DMS53 (cell line): ENCODE measurements at places on chromosomes 13 and 19.

DNA sequence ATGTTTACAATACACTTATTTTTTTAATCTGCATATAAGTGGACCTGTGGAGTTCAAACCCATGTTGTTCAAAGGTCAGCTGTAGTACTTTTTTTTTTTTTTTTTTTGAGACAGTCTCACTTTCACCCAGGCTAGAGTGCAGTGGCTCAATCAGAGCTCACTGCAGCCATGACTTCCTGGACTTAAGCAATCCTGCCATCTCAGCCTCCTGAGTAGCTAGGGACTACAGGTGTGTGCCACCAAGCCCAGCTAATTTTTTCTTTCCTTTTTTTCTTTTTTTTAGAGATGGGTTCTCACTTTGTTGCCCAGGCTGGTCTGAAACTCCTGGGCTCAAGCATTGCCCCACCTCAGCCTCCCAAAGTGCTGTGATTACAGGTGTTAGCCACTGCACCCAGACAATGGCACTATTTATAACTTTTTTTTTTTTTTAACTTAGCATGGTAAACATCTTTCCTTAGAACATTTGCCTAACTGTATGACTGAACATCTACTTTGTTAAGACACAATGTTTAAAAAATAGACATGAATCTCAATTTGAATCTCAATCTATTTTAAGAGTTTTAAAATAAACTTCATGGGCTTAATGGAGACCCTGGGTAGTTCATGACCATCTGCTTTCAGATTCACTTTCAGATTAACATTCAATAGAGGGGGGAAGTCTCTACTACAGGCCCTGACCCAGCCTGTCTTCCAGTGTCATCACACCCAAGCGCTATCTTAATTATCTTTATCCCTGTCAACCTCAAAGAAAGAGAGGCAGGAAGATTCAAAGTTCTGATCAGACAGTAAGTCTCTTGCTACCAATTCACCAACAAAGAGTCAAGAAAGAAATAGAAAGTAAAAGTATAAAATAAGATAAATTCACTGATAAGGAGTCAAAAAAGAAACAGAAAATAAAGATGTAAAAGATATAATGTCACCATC, 97.7 kb upstream of the DOCK9 start:
- DNase-seq, result no peak

DNA sequence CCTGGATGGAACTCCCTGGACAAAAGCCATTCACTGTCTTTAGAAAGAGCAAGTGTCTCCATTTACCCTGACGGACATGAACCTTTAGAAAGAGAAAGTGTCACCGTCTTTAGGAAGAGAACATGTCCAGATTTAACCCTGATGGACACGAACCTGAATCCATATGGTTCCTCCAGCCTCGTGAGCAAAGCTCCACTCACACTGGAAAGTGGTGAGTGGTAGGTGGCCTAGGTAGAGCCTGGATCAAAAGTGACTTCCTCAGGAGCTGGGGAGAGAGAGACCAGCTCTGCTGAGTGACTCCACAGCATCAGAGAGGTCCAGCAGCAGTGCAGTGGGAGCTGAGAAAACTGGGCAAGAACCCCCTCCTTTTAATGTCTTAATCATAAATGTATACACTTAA, 59.8 kb upstream of the IRS2 start:
- DNase-seq, result no peak

GRCh38 chr13:38519229-38519911, 167.5 kb upstream of the FREM2 start:
- DNase-seq, result peak; percentile 5

DNA sequence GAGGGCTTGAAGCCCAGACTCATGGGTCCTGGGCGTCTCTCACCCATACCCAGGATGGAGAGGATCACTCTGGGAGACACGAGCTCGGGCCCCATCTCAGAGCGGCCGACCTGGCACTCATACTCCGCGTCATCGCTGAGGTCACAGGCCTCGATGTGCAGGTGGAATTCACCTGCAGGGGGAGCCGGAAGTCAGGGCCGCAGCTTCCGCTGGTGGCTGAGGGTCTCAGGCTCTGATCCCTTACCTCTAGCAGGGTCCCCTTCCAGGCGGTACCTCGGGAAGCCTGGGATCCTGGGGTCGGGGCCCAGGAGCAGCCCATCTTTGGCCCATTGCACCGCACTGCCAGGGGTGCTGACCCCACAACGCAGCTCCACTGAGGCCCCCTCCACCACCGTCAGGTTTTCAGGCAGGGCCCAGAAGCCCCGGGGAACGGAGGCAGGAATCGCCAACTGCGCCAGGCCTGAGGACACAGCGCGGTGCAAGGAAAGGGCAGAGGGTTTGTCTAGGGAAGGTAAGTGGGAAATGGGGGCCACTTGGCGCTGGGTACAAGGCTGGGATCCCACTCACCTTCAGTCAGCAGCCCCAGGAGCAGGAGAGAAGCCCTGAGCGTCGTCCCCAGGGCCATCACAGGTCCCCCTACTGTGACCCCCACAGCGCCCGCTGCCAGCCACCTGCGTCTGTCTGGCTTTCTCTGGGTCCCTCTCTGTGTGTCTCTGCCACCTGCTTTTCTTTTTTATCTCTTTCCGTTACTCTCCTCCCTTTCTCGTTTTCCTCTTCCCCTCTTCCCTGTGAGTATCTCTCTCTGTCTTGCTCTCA, 883 bp downstream of the NPHS1 start:
- peak; percentile 53 for DNase-seq

DNA sequence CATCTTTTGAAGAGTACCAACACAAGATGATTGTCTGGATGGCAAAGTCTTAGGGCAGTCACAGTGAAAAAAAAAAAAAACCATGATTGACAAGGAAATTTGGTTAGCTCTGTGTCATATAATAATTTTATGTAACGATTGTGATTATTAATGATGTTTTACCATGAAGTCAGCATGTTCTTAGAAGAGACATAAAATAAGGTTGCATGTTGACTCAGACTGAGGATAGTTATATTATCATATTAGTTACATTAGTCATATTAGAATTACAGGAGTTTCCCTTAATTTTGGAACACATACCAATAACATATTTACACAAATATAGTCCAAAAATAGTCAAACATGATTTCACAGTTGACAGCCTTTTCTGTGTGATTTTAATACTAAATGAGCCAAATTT, 5.7 kb downstream of the ZNF431 start:
- DNase-seq, result no peak

GRCh38 chr19:19737559-19738332, 4.8 kb upstream of the ZNF14 start:
- no peak for DNase-seq

- DNase-seq, result no peak
Observed at GRCh38 chr19:51140441-51140840, 1.7 kb upstream of the SIGLEC7 start.

DNA sequence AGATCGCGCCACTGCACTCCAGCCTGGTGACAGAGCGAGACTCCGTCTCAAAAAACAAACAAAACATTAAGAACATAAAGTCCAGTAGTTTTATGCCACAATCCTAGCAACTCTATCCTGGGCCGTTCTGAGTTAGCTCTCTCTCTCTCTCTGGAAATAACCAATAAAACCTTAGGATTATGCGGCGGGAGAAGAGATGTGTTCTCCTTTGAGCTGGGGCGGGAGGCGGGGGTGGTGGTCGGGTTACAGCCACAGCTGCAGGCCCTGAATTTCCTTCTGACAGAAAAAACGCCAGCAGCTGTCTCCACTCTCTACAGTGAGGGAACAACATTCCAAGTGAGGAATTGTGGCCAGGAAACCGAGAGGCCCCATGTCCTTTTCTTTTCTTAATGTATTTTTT, 9.1 kb upstream of the PNMA8A start:
- no peak for DNase-seq

GRCh38 chr13:48741377-48741776, 87.6 kb downstream of the CYSLTR2 start:
- no peak for DNase-seq

- no peak for DNase-seq
Observed at GRCh38 chr19:39316627-39317321, 3.9 kb downstream of the LRFN1 start.

- DNase-seq, result peak; percentile 91
Observed at GRCh38 chr19:55447421-55448174, 4.5 kb upstream of the SHISA7 start.

- no peak for DNase-seq
Observed at GRCh38 chr19:29819986-29820385, 8.2 kb downstream of the CCNE1 start.

DNA sequence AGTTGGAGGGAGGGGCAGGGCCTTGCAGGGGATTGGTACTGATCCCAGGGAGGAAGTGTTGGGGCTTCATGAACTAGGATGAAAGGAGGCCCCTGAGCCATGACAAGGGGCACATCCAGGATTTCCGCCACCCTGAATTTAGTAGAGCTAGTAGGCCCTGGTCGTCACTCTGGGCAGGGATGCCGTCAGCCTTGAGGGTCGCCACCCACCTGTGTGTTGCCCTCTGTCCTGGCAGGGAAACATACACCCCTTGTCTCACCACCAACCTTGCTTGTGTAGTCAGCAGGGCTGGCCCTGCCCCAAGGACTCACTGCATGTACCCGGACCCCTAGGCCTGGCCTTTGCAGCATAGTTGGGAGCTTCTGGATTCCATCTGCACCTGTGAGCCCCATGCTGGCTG, 9.4 kb upstream of the QTRT1 start:
- no peak for DNase-seq

GRCh38 chr19:51571599-51571998, 516 bp downstream of the ZNF175 start:
- DNase-seq, result no peak

GRCh38 chr19:31354799-31355664, 5.8 kb upstream of the TSHZ3 start:
- DNase-seq, result no peak

- peak; percentile 61 for DNase-seq
Observed at GRCh38 chr19:13557756-13558398, 51.6 kb upstream of the CACNA1A start.

DNA sequence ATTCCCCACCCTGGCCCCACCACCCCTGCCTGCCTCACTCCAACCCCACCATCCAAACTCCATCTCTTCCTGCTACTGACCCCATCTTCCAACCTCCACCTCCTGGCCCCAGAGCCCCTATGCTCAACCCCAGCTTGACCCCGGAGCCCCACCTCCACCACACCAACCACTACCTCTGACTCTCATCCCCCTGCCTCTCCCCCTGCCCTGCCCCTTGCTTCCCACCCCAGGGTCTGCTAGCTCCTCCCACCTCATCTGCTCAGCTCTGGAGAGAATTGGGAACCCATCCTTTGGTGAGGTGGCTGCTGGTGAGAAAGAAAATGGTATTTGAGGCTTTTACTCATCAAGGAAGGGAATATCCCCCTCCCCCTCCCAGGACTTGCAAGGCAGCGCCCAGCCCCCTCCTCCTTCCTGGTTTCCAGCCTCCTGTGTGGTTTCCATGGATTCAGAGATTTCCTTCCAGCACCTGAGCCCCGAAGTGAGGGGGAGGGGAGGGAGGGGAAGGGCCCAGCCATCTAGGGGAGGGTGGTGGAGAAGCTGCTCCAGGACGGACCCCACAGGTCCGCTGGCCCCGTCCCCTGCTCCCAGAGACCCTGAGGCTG, 11.4 kb upstream of the PEPD start:
- no peak for DNase-seq

GRCh38 chr19:43455321-43456113, 9.9 kb downstream of the LYPD3 start:
- DNase-seq, result peak; percentile 34

DNA sequence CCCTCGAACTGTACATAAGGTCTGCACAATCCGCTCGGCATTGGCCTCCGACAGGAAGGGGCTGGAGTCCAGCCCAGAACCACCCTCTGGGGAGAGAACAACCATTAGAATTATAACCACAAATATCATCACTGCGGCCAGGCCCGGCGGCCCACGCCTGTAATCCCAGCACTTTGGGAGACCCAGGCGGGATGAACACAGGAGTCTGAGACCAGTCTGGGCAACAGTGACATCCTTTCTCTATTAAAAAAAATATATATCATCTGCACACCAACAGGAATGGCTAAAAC, 11.4 kb downstream of the COQ8B start:
- DNase-seq, result no peak

DNA sequence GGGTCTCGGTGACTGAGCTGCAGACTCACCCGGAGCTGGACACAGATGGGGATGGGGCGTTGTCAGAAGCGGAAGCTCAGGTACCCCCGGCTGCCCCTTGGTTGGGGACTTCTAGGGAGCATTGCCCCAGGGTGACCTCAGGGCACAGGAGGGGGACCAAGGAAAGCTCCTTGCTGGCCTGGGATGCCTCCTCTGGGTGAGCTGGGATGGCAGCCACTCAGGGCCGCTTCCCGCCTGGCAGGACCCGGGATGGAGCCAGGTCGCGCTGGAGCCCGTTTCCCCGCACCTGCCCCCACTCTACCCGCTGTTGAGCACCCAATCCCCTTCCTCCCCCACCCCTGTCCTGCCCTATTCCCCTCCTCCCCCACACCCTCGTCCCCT, 10.8 kb downstream of the PRKCSH start:
- peak; percentile 18 for DNase-seq

- no peak for DNase-seq
Observed at GRCh38 chr19:43760941-43761340, 6.2 kb upstream of the SMG9 start.

DNA sequence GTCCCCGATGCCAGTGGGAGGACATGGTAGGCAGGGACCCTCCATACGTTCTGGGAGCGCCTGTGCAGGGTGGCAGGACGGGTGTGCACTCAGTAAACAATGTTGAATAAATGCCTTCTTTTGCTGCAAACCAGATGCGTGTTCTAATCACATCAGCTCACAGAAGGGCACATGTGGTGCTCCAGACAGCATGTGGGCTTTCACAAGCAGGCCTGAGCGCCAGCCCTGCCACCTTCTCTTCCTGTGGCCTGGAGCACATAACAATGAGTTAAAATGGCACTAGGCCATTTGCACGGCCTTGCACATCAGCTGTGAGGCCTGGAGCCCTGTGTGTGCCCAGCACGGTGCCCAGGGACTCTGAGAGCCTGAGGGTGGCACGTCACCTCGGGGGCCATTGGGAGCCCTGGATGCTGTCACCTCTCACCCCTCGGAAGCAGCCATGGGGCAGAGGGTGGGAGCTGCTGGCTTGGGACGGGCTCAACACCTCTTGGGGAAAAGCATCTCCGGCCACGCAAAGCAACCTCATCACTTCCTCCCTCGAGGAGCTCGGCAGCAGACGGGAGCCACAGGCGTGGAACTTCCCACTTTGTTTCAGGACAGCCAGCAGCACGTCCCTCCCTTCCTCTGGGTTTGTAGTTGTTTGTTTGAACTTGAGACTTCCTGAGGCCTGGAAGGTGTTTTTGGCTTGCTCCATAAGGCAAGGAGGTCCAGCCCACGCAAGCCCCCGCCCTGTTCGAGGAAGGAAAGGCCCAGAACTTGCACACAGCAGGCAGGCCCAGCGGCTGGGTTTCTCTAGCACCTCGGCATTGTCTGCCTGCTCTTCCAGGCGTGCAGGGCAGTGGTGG, 9.8 kb downstream of the MCF2L start:
- no peak for DNase-seq

DNA sequence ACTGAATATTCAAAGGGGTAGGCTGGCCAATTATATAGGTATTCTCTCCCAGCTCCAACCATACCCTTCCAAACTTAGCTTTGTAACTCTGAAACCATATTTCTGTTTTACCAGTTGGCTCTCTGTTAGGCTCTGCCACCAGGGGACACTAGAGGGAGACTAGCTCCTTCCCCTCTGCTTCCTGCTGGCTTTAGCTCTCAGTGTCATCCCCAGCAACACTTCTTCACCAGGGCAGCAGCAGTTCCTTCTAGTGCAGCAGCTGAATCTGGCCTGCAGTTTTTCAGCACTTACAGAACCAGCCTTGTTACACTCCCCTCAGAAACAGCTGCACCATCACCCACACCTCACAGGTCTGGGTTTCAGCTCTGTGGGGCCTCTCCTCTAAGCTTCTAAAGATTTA, 51.0 kb upstream of the DOCK9 start:
- DNase-seq, result peak; percentile 45
